ENCODE measurements at places on chromosomes 7 and 10.

GRCh38 chr7:135728136-135728669 is at the start of gene SLC13A4:
SLC13A4 (minus strand) TSS chr7:135728186; CDS start chr7:135727496, 690 bp downstream.
- DNase-seq: no peak

GRCh38 chr7:99473315-99473596 is 566 bp downstream of the ZNF789 start:
- no peak for DNase-seq

GRCh38 chr7:51033727-51034520 is 251.2 kb upstream of the GRB10 start:
- no peak for DNase-seq

GRCh38 chr7:143279186-143280098 is 5.3 kb upstream of the TMEM139 start:
- DNase-seq: no peak

DNA sequence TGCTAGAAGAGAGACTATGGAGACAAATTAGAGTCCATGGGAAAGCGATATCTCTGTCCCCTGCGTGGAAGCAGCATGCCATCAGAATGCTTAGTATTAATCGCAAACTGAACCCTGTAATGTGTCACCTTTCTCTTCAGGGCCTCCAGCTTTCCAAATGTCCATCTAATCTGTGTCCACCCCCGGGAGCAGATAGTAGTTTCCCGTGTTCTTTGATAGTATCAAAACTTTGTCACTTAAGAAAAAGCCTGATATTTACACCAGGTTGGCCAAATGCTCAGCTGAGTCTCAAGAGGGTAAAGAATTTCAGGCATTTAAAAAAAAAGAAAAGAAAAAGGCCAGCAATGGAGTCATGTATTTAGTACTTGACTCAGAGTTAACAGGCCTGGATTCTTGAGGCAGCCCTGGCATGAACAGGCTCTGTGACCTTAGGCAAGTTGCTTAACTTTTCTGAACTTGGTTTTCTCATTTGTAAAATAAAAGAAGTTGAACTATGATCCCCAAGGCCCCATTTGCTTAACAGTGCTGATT is 10.4 kb upstream of the GSAP start:
- DNase-seq: no peak

DNA sequence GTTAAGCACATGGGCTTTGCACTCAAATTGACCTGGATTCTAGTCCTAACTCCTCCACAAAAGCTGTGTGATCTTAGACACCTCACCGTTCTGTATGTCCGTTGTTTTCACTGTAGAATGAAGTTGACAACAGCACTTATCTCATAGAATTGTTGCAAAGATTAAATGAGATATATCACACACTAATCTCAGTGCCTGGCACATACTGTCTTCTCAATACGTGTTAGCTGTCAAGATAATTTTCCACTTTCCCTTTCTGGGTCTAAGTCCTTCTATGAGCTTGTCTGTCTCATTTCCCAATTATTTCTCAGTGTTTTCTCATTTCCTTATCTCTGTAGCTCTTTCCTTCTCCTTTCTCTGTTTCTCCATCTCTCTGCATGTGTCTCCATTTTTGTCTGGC is 296.6 kb downstream of the KCNMA1 start:
- DNase-seq: no peak

DNA sequence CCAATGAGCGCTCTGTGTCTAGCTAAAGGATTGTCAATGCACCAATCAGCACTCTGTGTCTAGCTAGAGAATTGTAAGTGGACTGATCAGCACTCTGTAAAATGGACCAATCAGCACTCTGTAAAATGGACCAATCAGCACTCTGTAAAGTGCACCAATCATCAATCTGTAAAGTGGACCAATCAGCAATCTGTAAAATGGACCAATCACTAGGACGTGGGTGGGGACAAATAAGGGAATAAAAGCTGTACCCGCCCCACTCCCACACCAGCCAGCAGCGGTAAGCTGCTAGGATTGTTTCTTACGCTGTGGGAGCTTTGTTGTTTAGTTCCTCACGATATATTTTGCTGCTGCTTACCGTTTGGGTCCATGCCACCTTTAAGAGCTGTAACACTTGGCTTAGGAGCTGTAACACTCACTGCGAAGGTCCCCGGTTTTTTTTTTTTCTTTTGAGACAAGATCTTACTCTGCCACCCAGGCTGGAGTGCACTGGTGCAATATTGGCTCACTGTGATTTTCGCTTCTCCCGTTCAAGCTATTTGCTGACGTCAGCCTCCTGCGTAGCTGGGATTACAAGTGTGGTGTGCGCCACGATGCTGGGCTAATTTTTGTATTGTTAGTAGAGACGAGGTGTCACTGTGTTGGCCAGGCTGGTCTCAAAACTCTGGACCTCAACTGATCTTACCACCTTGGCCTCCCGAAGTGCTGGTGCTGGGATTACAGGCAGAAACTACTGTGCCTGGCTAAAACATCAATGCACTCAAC is 184.8 kb downstream of the PTPN20 start:
- no peak for DNase-seq

DNA sequence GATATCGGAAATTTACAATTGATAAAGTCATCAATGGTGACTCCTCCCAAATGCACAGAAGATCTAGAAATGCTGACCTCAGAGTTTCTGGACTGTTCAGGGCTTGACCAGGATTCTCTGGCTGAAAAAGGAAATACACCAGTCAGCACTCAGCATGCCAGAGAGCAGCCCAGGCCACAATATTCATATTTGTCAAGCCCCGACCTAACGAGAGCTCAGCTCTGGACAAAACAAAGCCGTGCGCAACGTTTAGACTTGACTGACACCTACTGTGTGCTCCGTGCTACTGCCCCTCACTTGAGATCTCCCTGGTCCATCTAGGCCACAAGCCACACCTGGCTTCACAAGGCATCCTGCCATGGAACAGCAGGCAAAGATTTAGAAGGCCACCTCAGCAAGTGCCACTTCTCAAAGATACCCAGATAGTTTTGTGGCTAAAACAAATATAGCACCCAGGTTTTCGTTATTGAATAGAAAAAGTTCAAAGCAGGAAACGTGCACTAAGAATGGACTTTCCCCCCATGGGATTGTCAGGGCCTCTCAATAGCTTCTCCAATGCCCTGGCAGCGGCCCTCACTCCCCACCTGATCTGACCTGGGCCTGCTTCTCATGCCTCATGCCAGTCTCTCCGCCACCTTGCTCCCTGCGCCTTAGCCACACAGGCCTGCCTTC is 218.3 kb downstream of the FAM107B start:
- no peak for DNase-seq

DNA sequence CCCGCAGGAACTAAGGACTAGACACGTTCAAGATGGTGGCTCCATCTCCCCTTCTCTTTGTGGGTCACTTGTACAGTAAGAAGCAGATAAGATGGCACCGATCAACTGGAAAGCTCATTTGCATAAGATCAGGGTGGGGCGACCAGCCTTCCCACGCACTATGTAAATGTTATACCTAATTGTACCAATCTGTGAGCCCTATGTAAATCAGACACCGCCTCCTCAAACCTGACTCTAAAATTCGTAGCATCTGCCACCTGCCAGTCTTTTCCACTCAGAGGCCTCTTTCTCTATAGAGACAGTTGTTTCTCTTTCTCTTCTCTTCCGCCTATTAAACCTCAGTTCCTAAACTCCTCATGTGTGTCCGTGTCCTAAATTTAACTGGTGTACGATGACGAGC is 324.5 kb downstream of the PHF14 start:
- no peak for DNase-seq

GRCh38 chr7:126804604-126805003 is 448.1 kb downstream of the GRM8 start:
- no peak for DNase-seq

DNA sequence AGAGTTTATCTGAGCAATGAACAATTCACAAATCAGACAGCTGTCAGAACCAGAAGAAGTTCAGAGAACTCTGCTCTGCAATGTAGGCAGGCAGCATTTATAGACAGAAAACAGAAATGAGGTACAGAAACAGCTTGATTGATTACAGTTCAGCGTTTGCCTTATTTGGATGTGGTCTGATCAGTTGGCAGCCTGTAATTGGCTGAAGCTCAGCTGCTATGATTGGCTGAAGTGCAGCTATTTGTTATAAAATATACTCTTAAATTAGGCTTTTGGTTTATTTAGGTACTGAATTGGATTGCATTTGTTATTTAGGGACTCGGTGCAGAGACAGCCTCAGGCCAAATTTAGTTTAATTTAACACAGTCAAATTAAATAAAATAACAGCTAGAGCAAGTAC is 85.8 kb upstream of the JAZF1 start:
- no peak for DNase-seq

GRCh38 chr7:68256295-68256694 is 1259.7 kb downstream of the TYW1 start:
- no peak for DNase-seq

DNA sequence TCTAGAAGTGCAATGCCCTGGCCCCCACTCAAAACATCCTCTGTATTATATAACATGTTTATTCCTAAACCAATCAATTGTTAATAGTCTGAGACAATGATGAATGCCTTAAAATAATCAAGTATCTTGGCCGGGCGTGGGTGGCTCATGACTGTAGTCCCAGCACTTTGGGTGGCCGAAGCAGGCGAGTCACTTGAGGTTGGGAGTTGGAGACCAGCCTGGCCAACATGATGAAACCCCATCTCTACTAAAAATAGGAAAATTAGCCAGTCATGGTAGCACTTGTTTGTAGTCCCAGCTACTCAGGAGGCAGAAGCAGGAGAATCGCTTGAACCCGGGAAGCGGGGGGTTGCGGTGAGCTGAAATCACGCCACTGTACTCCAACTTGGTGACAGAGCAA is 29.4 kb upstream of the CACNA2D1 start:
- no peak for DNase-seq

Measured in hypothalamus (tissue), 51 donors.